ENCODE measurements at places on chromosomes 11 and 22.

DNA sequence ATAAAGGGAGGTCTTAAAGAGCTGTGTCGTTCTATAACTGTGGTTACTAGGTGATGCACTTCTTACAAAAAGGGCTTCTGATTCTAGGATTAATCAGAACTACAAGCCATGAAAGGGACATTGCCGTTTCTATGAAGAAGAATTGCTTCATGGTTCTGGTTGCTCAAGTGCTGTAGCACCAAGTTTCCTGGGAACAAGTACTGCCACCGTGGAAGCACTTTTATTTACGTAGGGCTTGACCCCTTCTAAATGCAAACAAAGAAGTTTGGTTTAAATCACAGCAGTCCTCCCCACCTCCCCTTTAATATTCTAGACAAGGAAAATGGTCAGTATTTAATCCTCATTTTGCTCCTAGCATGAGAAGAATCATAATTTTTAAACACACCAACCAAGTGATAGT lies 9.8 kb downstream of the YAP1 start:
- DNase-seq: no peak

GRCh38 chr11:110430267-110431050 lies 711 bp downstream of the FDX1 start:
- DNase-seq: no peak

DNA sequence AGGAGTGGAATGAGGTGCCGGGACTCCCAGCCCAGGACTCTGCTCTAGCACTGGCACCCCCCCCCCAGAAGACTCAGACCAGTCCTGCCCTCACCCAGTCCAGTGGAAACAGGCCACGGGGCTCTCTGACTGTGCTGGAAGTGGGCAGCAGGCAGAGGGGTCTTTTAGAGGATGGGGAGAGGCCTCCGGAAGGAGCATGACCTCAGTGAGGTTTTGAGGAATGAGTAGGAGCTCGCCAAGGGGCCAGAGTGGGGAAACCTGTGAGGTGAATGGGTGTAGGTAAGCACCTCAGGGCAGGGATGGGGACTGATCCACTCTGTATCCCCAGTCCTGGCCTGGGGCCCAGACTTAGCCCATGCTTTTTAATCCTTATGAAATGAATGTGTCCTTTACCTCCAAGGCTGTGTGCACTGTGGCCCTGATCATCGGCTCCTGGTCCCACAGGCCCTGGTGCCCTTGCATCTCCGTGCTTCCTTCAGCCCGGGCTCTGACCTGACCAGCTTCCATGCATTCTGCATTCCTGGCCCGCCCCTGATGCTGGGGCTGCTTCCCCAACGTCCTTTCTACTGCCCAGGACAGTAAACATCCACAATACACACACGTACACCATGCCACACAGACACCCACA lies 24.4 kb upstream of the RFPL3 start:
- no peak for DNase-seq

- no peak for DNase-seq
These were observed 44.4 kb upstream of the ANO1 start for GRCh38 chr11:70033711-70034070.

GRCh38 chr11:46001448-46001914 lies 79.0 kb downstream of the LARGE2 start:
- DNase-seq: no peak

DNA sequence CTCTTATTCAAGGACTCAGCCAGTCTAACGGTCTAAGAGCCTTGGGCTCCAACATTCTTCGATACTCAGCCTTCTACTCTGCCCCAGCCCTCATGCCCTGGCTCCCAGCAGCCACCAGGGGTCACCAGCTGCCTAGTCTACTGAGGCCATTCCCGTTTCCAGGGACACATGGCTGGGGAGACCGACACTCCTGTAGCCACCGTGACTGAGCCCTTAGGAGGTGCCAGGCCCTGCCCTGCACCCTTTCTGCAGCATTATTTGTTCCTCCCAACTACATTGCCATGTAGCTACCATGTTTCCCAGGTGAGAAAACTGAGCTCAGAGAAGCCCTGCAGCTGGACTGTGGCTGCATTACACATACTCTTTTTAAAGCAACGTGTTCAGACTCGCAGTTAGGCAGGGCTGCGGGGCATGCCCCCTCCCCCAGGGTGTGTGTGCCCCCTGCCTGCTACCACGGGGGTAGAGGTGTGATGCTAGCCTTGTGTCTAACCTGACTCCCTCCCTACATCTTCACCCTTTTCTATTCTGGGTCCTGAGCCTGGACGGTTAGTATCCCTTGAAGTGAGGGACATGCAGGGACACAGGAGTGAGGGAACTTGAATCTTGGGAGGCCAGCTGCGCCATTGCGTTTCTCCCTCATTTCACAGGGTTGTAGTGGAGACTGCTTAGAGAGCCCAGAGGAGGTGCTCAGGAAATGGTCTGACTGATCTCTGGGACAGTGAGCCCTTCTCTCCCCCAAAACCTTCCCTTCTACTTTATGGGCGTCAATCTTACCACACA lies 17.5 kb downstream of the ATG16L2 start:
- DNase-seq: peak; percentile 27

GRCh38 chr11:68372114-68372513 lies 59.7 kb downstream of the LRP5 start:
- DNase-seq: no peak

DNA sequence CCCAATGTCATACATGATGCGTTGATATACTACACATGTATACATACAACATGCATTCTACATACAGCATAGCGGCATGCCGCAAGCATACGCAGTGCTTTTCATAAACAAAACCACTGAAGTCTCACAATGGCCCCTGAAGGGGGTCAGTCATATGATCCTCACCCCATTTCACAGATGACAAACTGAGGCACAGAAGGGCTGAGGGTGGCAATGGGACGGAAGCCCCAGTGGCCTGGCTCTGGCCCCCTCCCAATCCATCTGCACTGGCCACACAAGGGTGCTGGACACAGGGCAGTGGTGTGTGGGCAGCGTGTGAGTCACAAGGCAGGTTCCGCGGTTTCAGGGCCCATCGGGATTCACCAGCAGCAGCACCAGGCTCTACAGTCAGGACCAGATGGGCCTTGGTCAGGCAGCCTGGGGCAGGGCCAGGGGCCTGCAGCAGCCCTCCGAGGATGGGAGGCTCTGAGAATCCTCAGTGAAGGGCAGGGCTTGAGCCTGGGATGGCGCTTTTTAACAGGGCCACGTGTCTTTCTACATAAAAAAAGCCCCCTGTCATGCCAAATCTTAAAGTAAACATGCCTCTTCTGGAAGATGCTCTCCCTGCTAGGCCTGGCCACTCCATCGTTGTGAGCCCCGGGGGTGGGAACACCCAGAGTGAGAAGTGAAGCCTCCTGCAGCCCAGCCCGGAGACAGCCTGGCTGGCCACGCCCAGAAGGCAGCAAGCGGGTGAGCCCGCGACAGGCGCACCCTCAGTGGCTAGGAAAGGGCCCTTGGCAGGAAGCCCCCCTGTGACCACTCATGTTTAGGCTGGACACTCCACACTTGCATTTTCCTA lies 206.5 kb downstream of the CTTN start:
- DNase-seq: no peak

GRCh38 chr11:46333394-46333947 lies 13.8 kb upstream of the DGKZ start:
- no peak for DNase-seq

GRCh38 chr11:46210133-46210636 lies 67.3 kb upstream of the CREB3L1 start:
- no peak for DNase-seq

- no peak for DNase-seq
These were observed at the start of gene CRYAB for GRCh38 chr11:111911563-111912401. TSS of gene CRYAB (minus strand) at chr11:111911770. CDS start at chr11:111911724, 46 bp downstream.

GRCh38 chr22:43901976-43902643 lies 10.3 kb upstream of the PNPLA5 start:
- DNase-seq: no peak

- DNase-seq: no peak
These were observed 44.0 kb downstream of the FDX1 start for GRCh38 chr11:110473706-110474105.

GRCh38 chr11:68770781-68771180 lies 19.5 kb upstream of the TESMIN start:
- no peak for DNase-seq

DNA sequence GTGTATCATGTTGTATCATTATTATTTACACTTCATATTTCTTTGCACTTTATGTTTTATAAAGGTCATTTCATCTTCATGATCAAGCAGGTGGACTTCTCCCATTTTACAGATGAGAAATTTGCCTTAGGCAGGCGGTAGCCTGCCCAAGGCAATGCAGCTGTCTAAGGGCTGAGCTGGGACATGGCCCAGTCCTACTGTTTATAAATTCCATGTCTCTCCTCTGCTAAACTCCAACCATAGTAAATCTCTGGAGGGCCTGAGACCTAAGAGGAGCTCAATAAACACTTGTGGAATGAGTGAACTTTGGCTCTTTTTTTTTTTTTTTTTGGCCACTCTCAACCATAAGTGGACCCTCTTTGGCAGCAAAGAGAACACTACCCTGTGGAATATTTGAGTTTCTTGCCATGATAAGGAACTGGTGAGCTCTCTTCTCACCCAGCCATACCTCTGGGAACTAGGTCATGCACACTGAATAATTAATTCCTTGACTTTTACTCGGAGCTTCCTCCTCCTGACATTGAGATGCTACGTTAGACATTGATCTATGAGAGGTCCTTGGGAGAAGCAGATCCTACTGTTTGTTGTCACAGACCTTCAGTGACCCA lies 29.9 kb downstream of the MICAL2 start:
- no peak for DNase-seq

GRCh38 chr22:49525801-49526535 lies 301.7 kb downstream of the BRD1 start:
- DNase-seq: no peak

- DNase-seq: no peak
These were observed 65.5 kb downstream of the C11orf91 start for GRCh38 chr11:33635161-33635560.

DNA sequence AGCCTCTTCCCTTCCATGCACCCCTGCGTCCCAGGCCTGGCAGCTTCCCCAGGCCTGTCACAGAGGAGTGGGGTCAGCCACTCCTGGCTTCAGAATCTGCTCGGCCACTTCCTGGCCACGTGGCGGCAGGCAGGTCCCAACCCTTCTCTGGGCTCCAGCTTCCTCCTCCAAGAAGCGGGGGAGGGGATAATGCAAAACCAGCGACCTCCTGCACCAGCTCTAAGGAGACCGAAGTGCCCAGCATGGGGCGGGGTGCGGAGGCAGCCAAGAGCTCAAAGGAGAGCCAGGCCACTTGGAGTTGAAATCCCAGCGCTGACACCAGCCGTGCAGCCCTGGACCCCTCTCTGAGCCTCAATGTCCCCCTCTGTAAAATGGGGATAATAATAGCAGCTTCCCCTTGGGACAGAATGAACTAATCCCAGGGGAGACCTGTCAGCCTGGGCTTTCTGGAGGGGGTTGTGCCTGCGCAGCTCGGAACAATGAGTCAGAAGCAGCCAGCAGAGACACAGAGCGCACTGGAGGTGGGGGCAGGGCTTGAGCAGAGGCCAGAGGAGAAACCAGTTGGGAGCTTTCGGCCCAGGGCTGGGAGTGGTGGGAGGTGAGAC lies 22.8 kb upstream of the PICK1 start:
- no peak for DNase-seq

DNA sequence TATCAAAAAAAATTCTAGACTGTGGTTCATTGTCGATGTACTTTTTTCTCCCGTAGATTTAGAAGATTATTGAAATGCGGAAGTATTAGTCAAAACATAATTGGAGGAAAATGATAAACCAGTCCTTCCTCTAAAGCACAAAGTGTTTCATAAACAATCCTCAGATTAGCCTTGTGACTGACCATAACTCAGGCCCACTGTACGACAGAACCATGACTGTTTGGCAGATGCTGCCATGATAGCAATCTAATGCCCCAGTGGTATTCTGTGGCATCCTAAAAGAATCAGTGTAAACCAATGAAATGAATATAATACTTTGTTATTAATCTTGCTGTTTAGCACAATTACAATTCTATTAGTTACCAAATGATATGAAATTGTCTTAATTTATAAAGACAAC lies 127.0 kb upstream of the CTSC start:
- no peak for DNase-seq

- DNase-seq: peak; percentile 59
These were observed 70.8 kb upstream of the NARS2 start for GRCh38 chr11:78645226-78646202.

GRCh38 chr11:2432171-2432621 lies 12.1 kb downstream of the TRPM5 start:
- no peak for DNase-seq

DNA sequence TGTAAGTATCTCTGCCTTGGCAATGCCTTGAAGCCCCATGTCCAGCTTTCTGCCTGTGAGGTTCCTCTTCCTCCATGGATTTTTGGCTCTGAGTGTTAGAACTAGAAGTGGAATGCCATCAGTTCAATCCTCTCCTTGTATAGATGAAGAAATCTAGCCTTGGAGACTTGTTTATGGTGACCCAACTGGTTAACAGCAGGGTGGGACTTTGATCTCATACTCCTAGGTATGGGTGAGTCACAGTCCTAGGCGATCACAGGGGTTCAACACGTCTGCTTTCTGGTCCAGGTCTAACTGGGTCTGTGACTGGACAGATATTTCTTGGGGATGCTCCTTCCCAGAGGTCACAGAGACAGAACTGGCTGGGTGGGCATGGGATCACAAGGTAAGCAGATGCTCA lies 9.2 kb upstream of the MTFP1 start:
- no peak for DNase-seq

DNA sequence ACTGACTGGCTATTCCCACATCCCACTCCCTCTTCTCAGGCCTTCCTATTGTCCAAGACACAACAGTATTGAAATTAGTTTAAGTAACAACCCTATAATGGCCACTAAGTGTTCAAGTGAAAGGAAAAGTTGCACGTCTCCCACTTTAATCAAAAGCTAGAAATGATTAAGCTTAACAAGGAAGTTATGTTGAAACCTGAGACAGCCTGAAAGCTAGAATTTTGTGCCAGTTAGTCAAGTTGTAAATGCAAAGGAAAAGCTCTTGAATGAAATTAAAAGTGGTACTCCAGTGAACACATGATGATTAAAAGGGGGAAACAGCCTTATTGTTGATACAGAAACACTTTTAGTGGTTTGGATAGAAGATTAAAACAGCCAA lies 332.7 kb downstream of the CASP12 start:
- DNase-seq: no peak

GRCh38 chr11:121426476-121427399 lies 25.4 kb upstream of the SORL1 start:
- DNase-seq: peak; percentile 31

- no peak for DNase-seq
These were observed 91.0 kb downstream of the TMPRSS5 start for GRCh38 chr11:113615098-113615497.

GRCh38 chr11:5705688-5706087 lies 16.1 kb downstream of the TRIM22 start:
- DNase-seq: no peak

DNA sequence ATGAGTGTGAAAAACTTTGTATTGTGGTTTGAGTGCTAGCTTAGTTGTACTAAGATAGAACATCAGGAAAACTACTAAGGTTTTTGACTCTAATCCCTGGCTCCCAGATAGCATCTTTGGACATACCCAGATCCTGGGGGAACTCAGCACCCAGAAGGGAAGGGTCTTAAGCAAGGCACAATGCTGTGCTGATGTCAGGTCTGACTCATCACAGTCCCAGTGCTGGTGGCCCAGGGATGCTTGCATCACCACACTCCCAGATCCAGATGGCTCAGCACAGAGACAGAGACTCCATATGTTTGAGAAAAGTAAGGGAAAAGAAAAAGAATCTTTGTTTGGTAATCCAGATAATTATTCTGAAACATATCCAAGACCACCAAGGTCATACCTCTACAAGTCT lies 18.3 kb upstream of the OR56A3 start:
- DNase-seq: no peak
